ENCODE measurements at places on chromosomes 2 and 18.

DNA sequence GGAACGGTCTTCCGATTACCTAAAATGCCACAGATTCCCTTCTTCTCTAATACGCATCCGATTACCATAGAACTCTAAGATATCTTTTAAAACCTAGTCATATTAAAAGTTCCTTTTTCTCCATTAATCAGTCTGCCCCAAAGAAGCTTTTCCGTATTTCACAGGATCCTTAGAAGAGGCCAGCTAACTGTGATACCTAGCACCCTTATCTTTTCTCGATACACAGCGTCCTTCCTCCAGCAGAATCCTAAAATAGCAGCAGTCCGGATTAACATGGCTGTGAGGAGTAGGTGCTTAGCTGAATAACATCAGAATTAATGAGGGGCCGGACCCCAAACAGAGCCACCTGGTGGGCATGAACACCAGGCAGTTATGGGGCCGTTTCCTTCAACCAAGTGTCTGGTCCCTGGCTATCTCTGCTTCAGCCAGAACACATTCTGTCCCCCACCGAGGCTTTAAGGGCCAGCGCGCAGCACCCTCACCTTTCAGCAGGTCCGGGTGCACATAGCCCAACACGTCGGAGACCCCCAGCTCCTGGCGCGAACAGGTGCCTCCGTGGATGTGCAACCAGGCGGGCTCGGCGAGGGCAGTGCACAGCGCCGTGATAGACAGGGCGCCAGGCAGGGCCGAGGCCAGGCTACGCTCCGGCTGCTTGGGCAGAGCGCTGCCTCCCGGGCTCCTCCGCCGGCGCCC lies 995 bp downstream of the TMEM127 start:
- peak; percentile 71 for DNase-seq

DNA sequence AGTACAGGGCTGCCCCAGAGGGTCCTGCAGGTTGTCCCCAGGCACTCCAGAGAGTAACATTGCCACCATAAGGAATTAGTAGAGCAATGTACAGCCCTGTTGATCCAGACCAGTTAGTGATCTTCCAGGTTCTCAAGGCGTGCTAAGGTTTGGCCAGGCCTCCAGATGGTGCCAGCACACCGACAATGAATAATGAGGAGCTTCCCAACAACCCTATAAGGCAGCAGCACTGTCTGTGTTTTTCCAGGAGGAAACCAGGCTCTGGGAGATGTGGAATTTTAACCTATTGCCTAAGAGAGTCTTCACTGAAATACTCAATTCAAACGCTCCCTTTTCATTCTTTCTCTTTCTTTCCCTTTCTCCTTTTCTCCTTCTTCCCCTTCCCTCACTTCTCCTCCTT lies 122.1 kb downstream of the MGAT5 start:
- peak; percentile 25 for DNase-seq

GRCh38 chr2:231245249-231246094 lies 47.0 kb downstream of the ARMC9 start:
- no peak for DNase-seq

DNA sequence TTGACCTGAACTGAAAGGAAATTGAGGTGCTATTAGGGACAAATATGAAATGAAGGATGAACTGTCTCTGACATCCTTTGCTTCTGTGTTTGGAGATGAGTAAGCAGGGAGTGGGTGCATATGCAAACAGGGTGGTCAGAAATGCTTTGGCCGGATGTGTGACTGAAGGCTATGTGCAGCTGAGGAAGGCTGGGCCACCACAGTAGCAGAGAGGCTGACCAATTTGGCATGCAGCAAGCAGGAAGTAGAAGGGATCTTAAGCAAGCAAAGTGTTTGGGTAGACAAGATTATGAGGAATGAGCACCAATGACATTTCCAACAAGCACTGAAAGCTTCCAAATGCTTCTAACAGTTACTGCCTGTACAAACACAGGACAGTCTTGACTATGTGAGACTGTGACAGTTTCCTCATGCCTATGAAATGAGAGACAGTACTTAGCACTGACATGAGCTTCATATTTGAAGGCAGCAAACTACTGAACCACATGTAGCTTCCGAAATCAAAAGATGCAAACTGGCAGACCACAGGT lies 3.3 kb upstream of the ACTR3 start:
- peak; percentile 83 for DNase-seq

GRCh38 chr2:152175012-152175367 lies 573 bp downstream of the STAM2 start:
- DNase-seq: no peak

GRCh38 chr18:12929477-12930083 lies 18.2 kb upstream of the SEH1L start:
- DNase-seq: no peak

GRCh38 chr2:102025016-102025501 lies 33.3 kb downstream of the IL1R2 start:
- no peak for DNase-seq

Data from cardiac muscle cell (in vitro differentiated cells and primary cell).